ENCODE measurements at places on chromosomes 6 and 20.

GRCh38 chr6:8014947-8015346 lies 49.2 kb downstream of the BLOC1S5 start:
- no peak overlapping the region for H3K27ac ChIP-seq
- no peak overlapping the region for H3K4me3 ChIP-seq
- no peaks in the 10 kb centered on the region for H3K27me3 ChIP-seq
- peaks cover 6% of the 10 kb centered on the region for H3K4me1 ChIP-seq
- H3K36me3 ChIP-seq, result no peaks in the 10 kb centered on the region

DNA sequence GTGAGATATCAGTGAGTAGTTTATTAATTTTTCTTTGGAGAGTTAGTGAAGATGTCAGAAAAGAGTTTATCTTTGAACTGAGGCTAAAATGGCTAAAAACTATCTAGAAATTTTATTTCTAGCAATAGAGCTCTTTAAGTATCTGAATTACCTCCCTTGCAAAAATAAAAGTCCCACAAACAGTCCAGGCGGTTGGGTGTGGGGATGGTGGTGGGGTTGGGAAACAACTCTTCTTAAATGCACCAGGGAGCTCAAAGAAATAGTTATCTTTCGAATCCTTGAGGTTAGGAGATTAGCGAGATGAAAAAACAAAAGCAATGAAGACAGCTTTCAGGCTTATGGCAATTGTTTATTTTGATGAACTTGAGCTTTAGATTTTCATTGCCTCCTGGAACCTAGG lies 1299.1 kb upstream of the ADGRB3 start:
- no peaks in the 10 kb centered on the region for H3K27me3 ChIP-seq
- H3K4me3 ChIP-seq, result no peak overlapping the region
- DNase-seq, result no peak
- H3K36me3 ChIP-seq, result no peaks in the 10 kb centered on the region
- H3K27ac ChIP-seq, result no peak overlapping the region

DNA sequence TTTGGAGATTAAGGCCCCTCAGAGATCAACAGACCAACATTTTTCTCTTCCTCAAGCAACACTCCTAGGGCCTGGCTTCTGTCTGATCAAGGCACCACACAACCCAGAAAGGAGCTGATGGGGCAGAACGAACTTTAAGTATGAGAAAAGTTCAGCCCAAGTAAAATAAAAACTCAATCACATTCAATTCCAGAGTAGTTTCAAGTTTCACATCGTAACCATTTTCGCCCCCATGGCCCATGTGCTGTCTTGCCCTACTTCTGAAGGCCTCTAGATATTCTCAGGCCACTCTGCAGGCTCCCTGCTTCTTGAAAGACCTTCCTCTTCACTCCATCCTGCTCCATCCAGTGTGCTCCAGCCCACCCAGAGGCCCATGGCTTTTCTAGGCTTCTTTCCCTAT lies 4.2 kb downstream of the IL17A start:
- H3K4me1 ChIP-seq, result peaks cover 6% of the 10 kb centered on the region
- H3K4me3 ChIP-seq, result no peak overlapping the region
- peak overlapping the region; percentile 79 for H3K27ac ChIP-seq
- no peaks in the 10 kb centered on the region for H3K36me3 ChIP-seq

DNA sequence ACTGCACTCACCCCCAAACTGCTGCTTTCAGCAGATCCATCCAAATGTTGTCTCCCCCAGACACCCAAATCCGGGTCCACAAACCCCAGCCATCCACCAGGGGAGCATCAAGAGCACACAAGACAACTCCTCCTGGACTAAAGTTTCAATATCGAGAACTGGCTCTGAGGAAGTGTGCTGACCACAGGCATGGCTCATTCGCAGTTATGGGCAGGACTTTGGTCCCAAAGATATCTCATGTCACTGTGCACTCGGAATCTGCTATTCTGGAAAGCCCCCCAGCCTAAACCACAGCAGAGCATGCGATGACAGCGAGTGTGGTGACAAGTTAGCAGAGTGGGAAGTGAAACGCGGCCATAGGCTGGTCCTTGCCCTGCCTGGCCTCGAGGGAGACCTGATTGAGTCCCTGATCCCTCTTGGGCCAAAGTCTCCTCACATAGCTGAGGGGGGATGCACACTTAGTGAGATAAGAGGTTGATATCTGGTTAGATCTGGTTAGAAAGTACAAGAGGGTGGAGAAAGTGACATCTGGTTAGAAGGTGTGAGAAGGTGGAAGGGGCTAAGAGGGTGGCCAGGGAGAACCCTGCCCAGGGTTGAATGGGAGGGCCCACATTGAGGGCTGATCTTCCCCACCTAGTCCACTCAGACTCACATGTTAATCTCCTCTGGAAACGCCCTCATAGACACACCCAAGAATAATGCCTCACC lies 149.7 kb downstream of the MRPL14 start:
- DNase-seq, result peak; percentile 19
- H3K36me3 ChIP-seq, result no peaks in the 10 kb centered on the region
- no peak overlapping the region for H3K4me3 ChIP-seq

GRCh38 chr6:137424251-137424650 lies 69.9 kb downstream of the OLIG3 start:
- H3K27me3 ChIP-seq, result no peaks in the 10 kb centered on the region
- no peak overlapping the region for H3K4me3 ChIP-seq
- no peak overlapping the region for H3K27ac ChIP-seq
- H3K36me3 ChIP-seq, result no peaks in the 10 kb centered on the region
- DNase-seq, result no peak

DNA sequence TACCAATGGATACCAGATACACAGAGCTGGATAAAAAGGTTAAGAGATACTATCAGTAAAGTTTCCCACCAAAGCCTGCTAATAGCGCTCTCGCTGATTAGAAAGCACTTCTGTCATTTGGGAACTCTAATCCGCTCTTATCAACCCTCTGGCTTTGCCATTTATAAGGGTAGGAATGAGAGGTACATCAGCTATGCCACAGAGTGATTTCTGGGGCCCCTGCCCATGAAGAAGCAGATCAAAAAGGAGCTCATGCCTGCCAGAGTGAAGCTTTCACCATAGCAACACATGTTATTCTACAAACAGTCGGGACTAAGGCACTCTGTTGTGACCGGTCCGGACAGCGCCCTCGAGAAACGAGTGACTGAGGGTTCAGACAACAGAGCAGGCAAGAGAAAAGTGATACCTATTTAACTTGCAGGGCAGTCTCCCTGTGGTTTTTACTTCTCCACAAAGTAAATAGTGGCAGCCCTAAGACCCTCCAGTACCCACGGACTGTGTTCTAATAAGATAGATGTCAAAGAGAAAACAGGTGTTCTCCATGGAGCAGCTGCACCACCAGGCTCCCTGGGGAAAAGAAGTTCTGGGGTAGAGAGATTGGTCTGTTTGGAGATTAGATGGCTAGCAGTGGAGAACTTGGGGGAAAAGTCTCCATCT lies 5.6 kb downstream of the TRAM2 start:
- H3K27me3 ChIP-seq, result no peaks in the 10 kb centered on the region
- no peak for DNase-seq
- no peaks in the 10 kb centered on the region for H3K36me3 ChIP-seq
- no peak overlapping the region for H3K4me3 ChIP-seq

DNA sequence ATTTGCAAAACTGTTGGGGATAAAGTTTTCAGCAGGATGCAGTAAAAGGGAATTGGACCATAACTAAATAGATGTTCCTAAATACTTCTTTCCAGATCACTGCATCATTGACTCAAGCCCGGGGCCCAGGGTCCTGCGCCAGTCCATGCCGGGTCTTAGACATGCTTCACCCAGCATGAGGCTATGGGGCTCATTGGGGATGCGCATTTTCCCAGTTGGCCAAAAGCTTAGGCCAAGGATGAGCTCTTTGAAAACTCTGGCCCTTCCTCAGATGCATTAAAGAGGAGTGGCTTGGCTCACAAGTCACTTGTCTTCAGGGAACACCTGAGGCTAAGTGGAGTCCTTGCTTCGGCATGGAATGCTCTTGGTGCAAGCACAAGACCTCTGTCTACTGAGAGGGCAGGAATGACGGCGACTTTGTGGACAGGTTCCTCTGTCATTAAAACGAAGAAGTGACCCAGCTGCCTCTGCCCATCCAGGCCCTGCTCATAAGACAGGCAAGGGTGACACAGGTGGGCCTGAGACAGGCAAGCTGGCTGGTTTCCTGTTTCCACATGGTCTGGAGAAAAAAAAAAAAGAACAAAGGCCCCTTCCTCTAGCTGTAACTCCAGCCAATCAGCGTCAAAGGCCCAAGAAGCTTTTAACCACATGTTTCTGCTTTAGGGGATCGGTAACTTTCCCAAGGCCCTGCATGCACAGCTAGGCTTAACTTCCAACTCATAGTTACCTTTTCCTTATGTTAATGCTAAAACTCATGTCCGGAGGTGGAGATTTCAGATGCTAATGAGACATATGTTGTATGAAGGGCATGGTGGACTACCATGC lies 81.4 kb upstream of the CDH4 start:
- peaks cover 11% of the 10 kb centered on the region for H3K4me1 ChIP-seq
- H3K27me3 ChIP-seq, result no peaks in the 10 kb centered on the region
- DNase-seq, result peak; percentile 71

DNA sequence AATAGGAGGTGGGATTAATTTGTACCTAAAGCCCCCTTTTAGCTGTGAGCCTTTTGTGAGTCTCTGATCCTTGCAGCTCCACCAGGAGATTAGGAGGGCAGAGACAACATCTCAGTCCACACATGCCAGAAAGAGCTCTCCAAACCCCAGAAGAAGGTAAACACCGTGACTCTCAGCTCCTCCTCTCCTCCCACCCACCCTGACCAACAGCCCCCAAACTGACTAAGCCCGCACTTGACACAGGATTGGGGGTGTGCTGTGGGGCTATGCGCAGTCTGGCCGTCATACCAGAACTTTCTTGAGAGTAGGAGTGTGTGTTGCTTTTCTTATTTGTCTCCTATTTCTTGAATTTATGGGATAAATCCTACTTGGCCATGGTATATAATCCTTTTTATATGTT lies 164.7 kb upstream of the SNX9 start:
- H3K36me3 ChIP-seq, result no peaks in the 10 kb centered on the region
- H3K4me3 ChIP-seq, result no peak overlapping the region
- H3K4me1 ChIP-seq, result no peaks in the 10 kb centered on the region
- no peak for DNase-seq
- H3K27me3 ChIP-seq, result no peaks in the 10 kb centered on the region

DNA sequence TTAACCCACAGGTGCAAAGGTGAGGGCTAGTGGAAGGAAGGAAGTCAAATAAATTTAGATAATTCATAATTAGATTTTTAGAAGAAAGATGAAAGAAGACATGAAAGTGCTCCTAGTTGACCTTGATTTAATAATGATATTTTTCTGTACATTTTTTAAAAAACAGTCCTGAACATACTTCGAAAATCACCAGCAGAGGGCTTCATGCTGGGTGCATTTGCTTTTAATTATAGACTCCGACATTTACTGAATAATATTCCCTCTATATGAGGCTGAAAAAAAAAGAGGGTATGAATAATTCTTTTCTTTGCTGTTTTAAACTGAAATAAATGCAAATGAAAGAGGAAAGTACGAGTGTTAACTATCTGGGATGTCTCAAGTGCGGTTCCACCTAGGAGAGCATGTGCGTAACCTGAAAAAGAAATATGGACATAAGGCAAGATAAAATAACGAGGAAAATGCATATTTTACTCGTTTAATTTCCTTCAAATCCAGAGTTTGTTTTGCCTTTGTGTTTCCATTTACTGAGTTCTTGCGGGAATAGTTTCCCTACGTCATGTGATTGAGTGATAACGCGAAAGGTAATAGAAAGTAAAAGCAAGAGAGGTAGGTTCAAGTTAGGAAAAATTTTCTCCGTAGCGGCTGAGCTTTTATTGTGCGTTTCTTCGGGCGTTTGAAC lies 3.1 kb upstream of the TFAP2B start:
- H3K4me3 ChIP-seq, result 0 out of 2 replicates have a peak overlapping the region, but pooled peaks have one; percentile 10
- peaks cover 3% of the 10 kb centered on the region for H3K36me3 ChIP-seq
- DNase-seq, result no peak

DNA sequence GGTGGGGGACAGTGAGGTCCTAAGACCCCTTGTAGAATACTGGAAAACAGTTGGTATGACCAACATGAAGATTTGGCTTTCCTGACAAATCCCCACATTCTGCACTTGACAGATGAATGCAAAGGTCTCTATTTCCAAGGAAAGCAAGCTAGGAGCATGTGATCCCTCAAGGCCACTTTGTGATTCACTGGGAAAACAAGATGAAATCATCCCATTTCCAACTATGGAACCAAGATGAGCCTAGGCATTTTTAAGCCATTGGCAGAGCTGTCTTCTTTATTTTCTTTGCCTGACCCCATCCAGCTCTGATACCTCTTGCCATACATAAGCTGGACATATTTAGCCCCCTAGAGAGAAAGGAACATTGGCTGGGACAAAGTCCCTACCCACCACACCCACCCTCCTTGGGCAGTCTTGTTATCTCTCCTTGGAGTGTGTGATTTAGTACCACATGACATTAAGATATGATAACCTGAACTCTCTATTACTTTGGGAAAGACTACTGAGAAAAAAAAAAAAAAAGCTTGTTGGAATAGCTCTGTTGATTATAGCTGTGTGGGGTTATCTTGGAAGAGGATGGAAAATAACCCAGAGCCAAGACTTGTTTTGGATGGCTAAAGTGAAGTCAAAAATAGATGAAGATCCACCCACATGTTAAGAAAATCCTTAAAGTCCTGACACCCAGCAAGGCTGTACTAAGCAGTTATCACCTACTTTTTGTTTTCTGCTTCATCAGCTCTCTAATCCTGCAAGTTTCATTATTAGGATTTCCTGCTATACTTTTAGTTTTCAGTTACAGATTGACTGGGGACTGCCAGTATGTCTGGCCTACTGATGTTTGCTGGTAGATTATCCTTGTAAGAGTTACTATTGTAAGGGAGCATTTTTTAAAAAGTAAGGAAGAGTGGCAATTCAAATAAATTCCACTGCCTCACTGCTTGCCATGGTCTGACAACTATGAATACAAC lies 90.1 kb upstream of the PREP start:
- H3K27me3 ChIP-seq, result no peaks in the 10 kb centered on the region
- H3K27ac ChIP-seq, result no peak overlapping the region
- no peak overlapping the region for H3K4me3 ChIP-seq
- no peak for DNase-seq
- H3K4me1 ChIP-seq, result no peaks in the 10 kb centered on the region

DNA sequence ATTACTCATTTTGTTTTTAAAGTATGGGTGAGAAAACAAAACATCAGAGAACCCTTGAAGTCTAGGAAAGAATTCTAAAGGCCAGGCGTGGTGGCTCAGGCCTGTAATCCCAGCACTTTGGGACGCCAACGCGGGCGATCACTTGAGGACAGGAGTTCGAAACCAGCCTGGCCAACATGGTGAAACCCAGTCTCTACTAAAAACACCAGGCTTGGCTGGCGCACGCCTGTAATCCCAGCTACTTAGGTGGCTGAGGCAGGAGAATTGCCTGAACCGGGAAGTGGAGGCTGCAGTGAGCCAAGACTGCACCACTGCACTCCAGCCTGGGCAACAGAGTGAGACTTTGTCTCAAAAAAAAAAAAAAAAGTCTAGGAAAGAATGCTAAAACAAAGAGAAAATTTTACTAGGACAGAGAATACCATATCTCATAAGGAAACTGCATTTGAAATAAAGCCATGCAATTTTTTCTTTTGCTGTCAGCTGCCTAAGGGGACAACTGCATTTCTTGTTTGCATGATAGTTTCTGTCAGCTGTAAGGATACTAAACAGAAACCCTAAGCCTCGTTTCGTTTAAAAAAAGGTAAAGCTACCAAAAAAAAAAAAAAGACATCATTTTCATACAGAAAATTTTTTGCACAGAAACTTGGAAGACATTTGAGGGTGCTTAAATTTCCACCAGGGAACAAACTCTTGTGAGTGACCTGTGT lies 32.1 kb downstream of the SMLR1 start:
- no peaks in the 10 kb centered on the region for H3K4me1 ChIP-seq
- no peaks in the 10 kb centered on the region for H3K36me3 ChIP-seq
- H3K27ac ChIP-seq, result no peak overlapping the region
- DNase-seq, result no peak
- H3K27me3 ChIP-seq, result no peaks in the 10 kb centered on the region

Measured in H1 (cell line).